ENCODE measurements at places on chromosomes 7 and 10.

- DNase-seq: no peak
These were observed 5.1 kb downstream of the OIT3 start for GRCh38 chr10:72898616-72899015.

GRCh38 chr10:63093227-63093626 lies 39.9 kb upstream of the NRBF2 start:
- DNase-seq: no peak

GRCh38 chr10:49176310-49177268 lies 11.6 kb downstream of the TMEM273 start:
- no peak for DNase-seq

GRCh38 chr7:101736084-101736483 lies 81.3 kb upstream of the CUX1 start:
- DNase-seq: no peak

DNA sequence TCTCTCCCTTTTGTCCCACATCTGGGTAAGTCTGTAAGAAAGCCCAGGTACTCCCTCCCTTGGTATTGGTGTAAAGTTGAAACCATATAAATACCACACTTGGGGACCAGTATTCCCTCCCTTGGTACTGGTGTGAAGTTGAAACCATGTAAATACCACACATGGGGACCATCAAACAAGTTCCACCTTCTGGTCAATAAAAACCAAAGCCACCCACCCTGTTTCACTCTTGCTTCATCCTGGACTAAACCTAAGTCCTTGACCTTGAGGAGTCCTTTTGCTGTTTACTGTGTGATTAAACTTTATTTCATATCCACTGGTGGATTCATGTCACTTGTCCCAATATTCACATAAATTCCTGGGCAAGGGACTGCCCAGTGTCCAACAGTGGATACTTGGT lies 8.4 kb downstream of the P4HA1 start:
- DNase-seq: no peak

DNA sequence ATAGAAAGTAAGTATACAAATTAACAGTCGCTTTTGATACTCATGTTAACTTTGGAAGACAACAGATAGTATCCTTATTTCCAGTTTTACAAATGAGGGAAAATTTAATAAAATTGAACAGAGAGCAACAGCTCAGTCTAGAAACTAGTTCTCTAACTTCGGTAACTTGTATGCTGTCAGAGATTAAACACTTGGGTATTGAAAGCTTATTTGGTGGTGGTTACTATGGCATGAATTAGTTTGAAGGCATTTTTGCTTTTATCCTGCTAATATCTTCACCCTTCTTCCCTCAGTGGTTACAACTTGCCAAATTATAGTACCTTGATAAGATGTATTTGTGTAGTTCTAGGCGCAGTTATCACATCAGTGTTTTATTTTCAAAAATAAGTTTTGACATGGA lies 7.2 kb downstream of the WAC start:
- DNase-seq: no peak

- DNase-seq: no peak
These were observed 106.4 kb downstream of the COL13A1 start for GRCh38 chr10:69908124-69908523.

DNA sequence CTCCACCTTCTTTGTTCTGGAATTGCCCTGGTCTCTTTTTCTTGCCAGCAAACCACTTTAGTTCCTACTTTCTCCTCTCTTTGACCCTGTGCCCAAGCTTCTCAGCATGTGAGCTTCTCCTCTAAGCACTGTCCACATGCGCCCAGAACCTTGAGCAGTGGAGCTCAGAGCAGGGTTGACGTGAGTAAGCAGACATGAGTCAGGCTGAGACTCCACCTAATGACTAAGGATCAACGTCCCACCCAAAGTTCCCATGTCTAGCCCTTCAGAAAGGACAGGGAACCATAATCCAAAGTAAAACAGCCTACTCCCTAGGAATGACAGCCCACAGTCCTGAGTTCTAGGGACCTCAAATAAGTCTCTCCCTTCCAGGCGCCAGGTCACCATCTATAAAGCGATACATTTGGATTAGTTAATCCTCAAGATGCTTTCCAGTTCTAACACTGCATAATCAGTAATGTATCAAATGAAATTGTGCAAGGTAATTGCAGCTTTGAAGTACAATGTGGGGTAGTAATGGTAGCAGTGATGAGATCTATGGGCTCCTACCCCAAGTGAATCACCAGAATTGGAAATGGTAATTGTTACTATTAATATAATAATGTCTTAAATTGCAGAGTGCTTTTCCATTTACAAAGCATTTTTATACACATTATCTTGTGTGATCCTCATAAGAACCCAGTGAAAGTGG lies 44.5 kb downstream of the KCNMA1 start:
- no peak for DNase-seq

- DNase-seq: no peak
These were observed 25.6 kb downstream of the RNF216 start for GRCh38 chr7:5755704-5756504.
